GM10248 (cell line): ENCODE measurements at places on chromosomes 3 and 15.

- DNase-seq, result no peak
Observed at GRCh38 chr15:90813796-90814190, 54.6 kb upstream of the FURIN start.

GRCh38 chr3:134341389-134341788 is 32.9 kb downstream of the AMOTL2 start:
- no peak for DNase-seq

DNA sequence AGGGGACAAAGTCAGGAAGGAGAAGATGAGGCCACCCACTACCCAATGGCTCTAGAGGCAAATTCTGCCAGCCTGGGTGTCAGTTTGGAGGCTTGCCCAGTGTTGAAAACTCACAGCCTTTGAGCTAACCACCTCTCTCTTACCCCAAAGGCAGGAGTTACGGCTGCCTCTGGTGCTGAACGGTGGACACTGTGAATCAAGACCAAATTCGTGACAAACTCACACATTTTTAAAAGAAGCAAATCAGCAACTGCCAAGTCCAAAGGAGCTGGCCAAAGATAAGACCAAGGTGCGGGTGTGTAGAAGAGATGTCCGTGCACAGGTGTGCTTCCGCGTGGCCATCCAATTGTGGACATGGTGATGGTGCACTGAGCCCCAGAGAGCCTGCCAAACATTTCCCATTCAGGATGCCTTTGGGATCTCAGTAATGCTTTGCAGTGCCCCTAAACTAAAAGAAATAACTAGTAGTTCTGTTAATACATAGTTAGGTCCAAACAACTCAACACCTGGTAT is 74.6 kb downstream of the FAM174B start:
- DNase-seq, result no peak

DNA sequence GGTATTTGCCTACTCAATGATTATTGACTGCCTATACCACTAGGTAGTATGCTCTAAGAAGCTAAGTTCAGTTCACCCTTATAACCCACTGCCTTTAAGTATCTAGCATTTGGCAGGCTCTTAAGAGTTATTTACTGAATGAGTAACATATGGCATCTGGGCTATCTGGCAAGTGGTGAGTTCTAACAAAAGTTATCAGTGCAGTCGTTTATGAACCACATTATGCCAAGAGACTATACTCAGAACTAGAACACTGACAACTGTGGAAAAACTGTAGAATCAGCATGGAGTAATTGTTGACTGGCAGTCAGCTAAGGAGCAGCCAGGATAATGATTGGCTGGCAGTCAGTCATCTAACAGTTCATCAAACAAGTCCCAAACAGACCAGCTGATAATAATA is 25.8 kb downstream of the RAF1 start:
- no peak for DNase-seq

- no peak for DNase-seq
Observed at GRCh38 chr3:172044833-172045585, 5.6 kb downstream of the FNDC3B start.

DNA sequence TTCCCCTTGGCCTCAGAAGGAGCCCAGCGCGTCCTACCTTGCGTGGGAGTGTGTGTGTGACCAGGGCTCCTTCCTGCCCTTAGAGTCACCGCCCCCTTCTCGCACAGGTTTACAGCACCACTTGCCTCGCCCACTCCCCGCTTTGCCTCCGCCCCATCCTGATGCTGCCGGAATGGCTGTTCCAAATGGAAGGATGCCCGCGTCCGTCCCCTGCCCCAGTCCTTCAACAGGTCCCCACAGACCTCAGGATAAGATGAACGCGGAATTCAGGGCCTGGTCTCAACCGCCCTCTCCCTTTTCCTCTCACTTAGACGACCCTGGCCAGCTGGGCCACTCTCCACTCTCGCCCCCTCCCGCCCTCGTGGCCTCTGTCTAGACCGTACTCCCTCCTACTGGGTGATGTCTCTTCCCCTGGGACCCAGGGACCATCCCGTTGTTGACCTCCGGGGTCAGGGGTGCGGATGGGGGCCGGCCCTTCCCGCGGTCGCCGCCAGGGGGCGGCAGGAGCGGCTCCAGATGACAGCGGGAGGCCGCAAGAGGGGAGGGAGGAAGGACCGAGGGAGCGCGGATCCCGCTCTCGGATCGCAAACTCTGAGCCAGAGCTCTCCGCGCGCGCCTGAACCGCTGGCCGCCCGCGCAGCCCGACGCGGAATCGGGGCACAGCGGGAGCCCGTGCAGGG is at the start of gene THSD4:
TSS of gene THSD4 (plus strand) at position 585 of the 680 bp plus-strand sequence.
- DNase-seq, result peak; percentile 88

DNA sequence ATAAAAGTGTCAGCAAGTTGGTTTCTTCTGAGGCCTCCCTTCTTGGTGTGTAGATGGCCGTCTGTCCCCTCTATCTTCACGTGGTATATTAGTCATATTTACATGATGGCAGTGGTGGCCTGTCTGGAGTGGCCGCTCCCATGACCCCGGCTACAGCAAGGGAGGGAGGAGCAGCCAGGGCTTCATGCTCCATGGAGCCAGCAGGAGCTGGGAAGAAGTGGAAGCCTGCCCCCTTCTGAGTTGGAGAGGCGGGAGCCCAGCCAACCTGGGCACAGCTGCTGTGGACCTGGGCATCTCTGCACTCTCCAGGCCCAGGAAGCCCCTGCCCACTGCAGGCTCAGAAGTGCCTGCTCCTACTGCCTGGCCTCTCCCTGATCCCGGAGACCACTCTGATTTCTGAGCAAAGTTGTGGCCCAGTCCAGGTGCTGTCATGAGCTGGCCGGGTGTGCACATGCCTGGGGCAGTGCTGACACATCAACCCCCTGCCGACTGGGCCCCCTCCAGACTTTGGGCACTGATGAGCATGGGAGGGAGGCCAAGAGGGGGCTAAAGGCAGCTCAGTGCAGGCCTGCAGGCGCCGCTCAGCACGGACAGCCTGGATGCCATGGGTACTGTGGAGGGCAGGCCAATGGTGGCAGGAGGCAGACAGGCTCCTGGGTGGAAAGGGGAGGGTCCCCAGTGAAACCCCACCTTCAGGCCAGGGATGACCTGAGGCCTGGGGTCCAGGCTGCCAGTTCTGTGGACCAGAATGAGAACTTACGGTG is 84.8 kb downstream of the SERPINI1 start:
- DNase-seq, result no peak

GRCh38 chr3:33437556-33438283 is 2.5 kb downstream of the UBP1 start:
- DNase-seq, result no peak

- no peak for DNase-seq
Observed at GRCh38 chr3:100227511-100227921, 33.3 kb upstream of the TBC1D23 start.

DNA sequence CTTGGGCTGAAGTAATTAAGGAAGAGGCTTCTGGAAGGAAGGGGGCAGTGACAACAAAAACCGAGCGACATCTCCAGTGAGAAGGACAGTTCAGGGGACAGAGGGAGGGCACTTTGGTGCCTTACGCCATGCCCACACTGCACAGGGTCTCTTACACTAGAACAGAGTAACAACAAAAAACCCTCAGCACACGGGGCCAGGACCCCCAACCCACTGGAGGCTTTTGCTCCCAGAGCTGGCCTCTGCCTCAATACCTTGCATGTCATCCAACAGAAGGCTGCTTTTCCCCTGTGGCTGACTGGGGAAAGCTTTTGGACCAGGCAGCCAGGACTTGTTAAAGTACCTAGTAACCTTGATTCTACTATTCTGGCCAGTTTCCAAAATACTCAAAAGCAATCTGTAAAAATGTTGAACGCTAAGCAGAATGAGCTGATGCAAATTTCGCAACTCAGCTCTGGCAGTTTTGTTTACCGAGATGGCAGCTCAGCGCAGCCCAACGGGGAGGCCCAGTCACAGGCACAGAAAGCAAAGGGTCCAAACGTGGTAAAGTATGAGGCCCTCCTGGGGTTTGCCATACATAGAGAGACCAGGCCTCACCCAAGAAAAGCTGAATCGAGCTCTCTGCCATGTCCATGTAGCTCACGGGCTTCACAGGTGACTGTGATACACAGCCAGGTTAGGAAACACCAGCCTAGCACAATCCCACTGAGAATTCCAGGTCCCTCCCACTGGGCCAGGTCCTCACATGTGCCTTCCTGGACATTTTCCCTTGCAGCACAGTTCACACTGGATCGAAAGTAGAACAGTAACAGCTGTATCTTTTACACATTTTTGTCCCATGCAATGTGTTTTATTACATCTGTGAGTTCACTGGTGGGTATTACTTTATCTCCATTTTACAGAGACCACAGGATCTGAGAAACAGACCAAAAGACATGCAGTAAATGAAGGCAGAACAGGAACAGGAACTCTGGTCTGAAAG is 6.0 kb downstream of the CHCHD4 start:
- no peak for DNase-seq

- DNase-seq, result no peak
Observed at GRCh38 chr3:109336291-109336861, 970 bp downstream of the DPPA4 start.

- DNase-seq, result no peak
Observed at GRCh38 chr15:92012368-92012629, 158.8 kb downstream of the SLCO3A1 start.

DNA sequence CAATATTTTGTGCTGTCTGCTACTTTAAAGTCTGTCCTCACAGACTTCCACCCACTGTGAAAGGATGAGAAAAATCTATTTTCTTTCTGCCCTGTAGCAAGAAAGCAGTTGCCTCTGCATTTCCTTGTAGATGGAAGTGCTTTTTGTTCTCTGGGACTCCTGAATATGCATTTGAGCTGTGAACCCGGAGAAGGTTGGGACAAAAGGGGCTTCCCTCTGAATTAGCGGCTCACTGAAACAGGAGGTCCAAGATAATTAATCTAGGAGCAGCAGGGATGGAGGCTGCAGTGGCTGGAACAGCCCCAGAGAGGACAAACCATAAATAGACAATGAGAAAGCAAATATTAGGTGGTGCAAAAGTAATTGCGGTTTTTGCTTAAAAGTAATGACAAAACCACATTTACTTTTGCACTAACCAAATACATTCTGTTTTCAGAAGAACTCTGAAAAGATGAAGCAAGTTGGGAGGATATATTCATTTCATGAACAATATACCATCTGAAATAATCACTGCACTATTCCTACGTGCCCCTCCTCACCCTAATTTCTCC is 143.4 kb upstream of the KBTBD8 start:
- DNase-seq, result no peak

GRCh38 chr15:66629817-66630576 is 64.2 kb upstream of the LCTL start:
- no peak for DNase-seq

DNA sequence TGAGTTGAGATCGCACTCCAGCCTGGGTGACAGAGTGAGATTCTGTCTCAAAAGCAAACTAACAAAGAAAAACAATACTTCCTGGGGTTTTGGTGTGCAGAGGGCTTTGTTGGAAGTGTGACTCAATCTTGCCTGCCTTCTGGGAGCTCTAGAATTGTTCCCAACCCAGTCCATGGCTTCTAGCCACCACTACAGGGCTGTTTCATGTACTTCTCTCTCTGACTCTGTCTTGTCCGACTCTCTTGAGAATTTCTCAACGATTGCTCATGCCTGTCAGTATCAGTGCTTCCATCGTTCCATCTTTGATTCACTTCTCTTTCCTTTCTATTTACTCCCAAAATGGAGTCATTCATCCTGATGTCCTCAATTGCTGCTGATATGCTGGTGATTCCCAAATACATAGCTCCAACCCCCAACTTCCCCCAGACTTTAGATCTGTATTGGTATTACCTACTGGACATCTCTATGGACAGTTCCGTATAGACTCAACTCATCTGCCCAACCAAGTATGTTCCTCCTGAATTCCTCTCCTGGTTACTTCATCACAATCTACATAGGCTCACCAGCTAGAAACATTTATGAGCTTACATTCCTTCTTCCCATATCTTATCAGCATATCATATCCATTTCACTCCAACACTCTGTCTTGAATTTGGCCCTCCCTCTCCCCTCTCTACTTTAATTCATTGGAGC is 1.8 kb upstream of the AP2M1 start:
- no peak for DNase-seq

- DNase-seq, result no peak
Observed at GRCh38 chr3:98025392-98025945, 9.6 kb downstream of the GABRR3 start.

GRCh38 chr15:59814409-59814808 is 125.3 kb upstream of the BNIP2 start:
- DNase-seq, result no peak

DNA sequence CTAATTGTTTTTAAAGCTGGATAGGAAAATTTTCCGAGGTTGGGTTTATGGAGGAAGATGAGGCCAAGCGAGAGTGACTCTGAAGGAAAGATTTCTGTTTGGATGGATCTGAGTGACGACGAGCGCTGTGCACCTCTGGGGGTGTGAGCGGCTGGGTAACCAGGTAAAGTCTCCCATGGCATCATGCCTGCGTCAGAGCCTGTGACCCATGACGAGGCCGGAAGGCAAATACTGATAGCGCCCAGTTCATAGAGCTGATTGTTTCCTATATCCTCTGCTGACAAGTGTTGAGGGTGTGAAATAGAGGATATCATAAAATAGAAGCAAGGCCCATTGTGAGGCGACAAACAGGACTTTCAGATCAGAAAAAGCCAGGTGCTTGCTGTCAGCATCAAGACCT is 33.7 kb upstream of the MAGEF1 start:
- DNase-seq, result no peak

DNA sequence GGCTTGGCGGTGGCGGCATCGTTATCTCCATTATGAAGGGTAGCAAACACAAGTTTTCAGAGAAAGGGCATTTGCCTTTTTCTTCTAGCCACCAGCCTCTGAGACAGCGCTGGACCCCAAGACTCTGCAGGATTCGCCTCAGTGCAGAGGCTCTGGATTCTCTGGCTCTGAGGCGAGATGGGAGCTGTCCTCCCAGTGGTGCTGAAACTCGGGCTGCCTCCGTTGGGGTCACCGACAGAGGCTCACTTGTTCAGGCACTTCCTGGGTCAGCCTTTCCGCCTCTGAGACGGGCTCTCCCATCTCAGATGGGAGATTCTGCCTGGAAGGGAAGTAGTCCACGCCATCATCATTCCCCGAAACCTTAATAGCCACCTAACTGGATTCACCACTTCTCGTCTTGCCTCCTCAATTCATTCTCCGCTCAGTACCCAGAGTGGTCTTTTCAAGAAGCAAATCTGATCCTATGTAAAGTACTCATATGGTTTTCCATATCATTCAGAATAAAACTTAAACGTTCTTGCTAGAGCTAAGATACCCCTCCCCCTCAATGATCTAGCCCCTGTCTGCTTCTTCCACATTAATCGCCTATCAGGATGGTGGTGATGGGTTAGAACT is 76.9 kb downstream of the RHCG start:
- DNase-seq, result no peak

GRCh38 chr3:115077501-115078250 is 69.4 kb downstream of the ZBTB20 start:
- no peak for DNase-seq
